Kidney (tissue), 22 donors: ENCODE measurements at places on chromosomes 5 and 9. TPM values are rescaled to one million over a fixed set of nuclear protein-coding genes. Genes with fewer than 3 reads are reported as not detected.

DNA sequence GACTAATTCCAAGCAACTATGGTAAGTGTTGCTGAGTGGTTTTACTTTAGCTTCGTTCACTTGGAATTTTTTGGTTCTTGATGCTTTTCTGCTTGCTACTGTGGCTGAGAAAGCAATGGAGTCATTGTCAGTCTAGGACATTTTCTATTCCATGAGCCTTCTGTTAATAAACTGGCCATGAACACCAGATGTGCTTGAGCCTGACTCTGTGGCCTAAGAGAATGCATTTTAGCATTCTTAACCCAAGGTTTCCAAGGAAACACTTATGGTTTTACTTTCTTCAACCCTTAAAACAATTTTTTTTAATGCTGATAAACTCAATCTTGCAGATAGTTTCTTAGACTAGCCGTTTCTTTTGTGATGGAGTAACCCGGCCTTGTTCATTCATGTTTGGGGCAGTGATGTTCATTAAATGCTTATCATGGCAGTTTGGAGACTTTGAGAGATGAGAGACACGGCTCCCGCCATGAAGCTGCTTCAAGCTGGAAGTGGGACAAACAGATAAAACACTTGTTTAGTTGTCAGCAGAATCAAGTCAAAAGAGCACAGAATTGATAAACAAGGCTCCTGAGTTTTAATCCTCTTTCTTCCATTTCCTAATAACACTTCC is 42.4 kb downstream of the OSTF1 start:
- H3K4me3 ChIP-seq, result no peak overlapping the region
- DNase-seq, result no peak
- H3K36me3 ChIP-seq, result no peaks in the 10 kb centered on the region

- H3K27me3 ChIP-seq, result no peaks in the 10 kb centered on the region
- H3K4me3 ChIP-seq, result peak within 1 kb of the TSS; percentile 28
- H3K27ac ChIP-seq, result no peak within 1 kb of the TSS
- no peaks in the 10 kb centered on the region for H3K4me1 ChIP-seq
- H3K36me3 ChIP-seq, result no peaks in the 10 kb centered on the region
These were observed at the start of gene PCDHB14 for GRCh38 chr5:141223112-141223783. Gene PCDHB14, plus strand, starts transcription at chr5:141223343. Its CDS starts 163 bp downstream, at chr5:141223506.

GFPT2 gene
- total RNA-seq, result 15.9 TPM

LCN2 gene
- 198 TPM for total RNA-seq

GRCh38 chr5:32720300-32720699 is 9.2 kb downstream of the NPR3 start:
- H3K4me1 ChIP-seq, result no peaks in the 10 kb centered on the region
- no peak overlapping the region for H3K4me3 ChIP-seq
- no peaks in the 10 kb centered on the region for H3K27me3 ChIP-seq
- no peak overlapping the region for H3K27ac ChIP-seq

- H3K4me1 ChIP-seq, result no peaks in the 10 kb centered on the region
- DNase-seq, result no peak
- H3K4me3 ChIP-seq, result no peak overlapping the region
- H3K27me3 ChIP-seq, result no peaks in the 10 kb centered on the region
- H3K36me3 ChIP-seq, result no peaks in the 10 kb centered on the region
These were observed 757.2 kb downstream of the TLE1 start for GRCh38 chr9:80932181-80932580.

HTR1A gene
- not detected for total RNA-seq

PCDHGB1 gene
- total RNA-seq, result 2.9 TPM
